ENCODE measurements at places on chromosomes 4 and X.

- no peak for DNase-seq
Measured at GRCh38 chr4:140330311-140330900, 43.0 kb upstream of the SCOC start.

DNA sequence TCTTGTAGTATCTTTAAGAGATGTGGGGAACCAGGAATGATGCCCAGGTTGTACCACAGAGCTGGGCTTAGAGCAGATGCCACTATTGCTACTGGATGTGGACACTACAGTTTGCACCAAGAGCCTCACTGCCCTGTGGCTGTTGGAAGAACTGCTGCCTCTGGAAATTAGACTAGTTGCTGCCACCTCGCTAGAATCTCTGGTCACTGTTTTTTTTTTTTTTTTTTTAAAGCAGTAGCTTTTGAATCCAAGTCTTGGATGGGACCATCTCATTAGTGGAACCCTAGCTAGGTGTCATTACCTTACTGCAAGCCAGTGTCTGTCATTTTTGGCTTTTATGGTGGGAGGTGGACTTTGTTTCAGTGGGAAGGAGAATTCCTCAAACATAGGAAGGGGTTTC, 105.5 kb downstream of the ARHGAP10 start:
- DNase-seq: no peak

GRCh38 chr4:52096048-52096447, 44.9 kb downstream of the SPATA18 start:
- DNase-seq: no peak

- DNase-seq: no peak
Measured at GRCh38 chr4:74640111-74640903, 154.0 kb downstream of the BTC start.

- peak; percentile 62 for DNase-seq
Measured at GRCh38 chr4:110196871-110197528, 1.4 kb downstream of the ELOVL6 start.

GRCh38 chr4:169128902-169129301, 118.8 kb upstream of the CBR4 start:
- DNase-seq: no peak

DNA sequence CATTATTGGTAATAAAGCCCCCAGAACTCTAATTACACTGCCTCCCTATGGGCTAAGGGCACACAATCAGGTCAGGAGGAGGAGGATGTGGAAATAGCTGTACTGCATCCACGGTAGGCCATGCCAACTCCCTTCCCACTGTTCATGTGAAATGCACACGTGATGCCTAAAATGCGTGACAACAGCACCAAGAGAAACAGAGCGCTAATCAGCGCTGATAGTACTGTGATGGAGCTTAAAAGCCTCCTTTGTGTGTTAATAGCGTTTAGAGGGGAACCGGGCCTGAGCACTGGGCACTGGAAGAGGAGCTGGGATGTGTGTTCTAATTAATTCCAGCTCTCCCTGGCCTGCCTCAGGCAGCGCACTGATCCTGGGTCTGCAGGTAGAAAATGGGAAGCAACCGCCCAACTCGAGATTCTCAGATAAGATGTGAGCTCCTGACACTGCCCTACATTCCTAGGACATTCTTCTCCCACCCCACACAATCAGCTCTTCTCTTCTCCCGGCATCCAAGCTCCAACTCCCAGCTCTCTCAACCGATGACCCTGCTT, 12.9 kb downstream of the DCTD start:
- DNase-seq: no peak

DNA sequence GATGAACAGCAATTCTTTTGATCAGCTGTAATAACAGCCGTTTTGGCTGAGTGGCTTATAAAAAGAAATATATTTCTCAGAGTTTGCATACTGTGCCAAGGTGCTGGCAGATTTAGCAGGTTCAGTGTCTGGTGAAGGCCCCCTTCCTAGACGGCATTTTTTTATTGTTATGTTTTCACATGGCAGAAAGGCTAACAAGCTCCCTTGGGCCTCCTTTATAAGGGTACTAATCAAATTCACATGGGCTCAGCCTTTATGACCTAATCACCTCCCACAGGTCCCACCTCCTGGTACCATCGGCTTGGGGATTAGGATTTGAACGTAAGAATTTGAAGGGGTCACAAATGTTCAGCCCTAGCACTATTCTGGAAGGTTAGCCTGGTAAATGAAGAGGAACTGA, 431.9 kb downstream of the SPOCK3 start:
- no peak for DNase-seq

GRCh38 chr4:159110961-159111360, 8.1 kb downstream of the RAPGEF2 start:
- no peak for DNase-seq

- no peak for DNase-seq
Measured at GRCh38 chr4:56197387-56197786, 189.9 kb downstream of the AASDH start.

- no peak for DNase-seq
Measured at GRCh38 chrX:22397566-22397965, 124.9 kb downstream of the CBLL2 start.

DNA sequence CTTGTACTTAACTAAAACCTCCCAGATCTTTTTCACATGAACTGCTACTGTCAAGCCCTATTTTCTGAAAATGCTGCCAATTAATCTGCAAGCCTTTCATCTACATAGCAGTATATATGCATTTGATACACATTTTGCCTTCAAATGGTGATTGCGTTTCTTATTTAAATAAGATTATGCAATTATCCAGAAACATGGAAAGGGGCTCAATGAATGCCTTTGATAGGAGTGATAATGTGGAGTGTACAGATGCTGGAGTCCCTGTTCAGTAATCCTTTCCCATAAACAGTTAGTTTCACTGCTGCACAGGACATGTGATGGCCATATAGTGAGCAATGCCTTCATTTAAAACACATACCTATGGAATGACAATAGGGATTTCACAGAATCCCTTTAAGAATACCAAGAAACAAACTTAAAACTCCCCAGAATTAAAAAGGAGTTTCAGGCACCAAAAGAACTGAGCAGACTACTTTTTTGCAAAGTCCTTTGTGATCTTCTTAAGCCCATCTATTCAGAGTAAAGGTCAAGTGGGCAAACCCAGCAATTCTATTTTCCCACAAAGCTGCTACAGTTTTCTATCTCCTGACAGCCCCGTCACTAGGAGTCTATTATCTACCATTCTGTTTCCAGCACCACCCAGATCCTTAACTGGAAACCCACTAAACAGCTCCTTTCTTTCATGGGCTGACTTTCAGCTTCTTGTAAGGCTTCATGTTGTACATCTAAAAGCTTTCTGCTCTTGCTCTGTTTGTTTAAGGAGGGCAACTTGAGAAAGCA, 120.3 kb downstream of the UNC5C start:
- no peak for DNase-seq

- DNase-seq: no peak
Measured at GRCh38 chr4:98151145-98151924, 8.1 kb upstream of the STPG2 start.

DNA sequence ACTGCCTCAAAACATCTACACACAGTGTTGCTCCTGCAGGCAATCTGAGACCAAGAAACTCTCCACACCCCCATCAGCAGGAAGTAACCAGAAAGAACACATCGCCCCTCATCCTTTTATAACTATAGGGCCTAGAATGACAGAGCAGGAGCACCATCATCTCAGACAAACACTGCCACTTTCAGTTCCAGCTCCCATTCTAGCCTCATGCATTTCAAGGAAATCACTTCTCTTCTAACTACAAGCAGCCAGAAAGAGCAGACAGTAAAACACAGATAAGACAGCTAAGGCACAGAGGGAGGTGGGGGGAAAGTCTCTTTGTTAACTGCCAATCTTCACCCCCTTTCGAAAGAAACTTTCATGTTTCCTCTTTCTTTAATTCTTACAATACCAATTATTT, 102.6 kb upstream of the TENT5D start:
- no peak for DNase-seq
